ENCODE measurements at places on chromosomes 5 and 9.

DNA sequence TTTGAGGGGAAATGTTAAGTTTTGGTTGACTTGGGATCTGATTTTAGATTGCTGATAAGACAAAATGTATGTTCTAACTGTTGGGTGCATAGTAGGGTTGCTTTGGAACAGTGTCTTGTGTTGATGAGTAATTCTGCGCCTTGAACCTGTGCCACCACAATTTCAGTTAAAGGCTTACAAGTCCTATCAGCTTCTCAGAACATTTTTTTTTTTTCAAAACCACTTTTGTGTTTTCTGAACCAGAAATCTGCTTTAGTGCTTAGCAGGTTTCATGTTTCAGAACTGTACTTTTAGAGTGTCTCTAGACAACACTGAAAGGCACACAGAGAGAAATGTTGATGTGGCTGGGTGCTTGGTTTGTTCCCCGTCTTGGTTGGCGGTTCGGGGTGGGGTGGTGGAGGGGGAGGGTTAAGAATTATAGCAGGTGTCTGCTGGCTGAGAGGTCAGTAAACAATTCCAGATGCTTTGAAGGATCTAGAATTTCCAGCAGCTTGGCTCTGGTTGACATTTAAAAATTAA is 84.6 kb downstream of the ANKRD55 start:
- peak; percentile 3 for DNase-seq

DNA sequence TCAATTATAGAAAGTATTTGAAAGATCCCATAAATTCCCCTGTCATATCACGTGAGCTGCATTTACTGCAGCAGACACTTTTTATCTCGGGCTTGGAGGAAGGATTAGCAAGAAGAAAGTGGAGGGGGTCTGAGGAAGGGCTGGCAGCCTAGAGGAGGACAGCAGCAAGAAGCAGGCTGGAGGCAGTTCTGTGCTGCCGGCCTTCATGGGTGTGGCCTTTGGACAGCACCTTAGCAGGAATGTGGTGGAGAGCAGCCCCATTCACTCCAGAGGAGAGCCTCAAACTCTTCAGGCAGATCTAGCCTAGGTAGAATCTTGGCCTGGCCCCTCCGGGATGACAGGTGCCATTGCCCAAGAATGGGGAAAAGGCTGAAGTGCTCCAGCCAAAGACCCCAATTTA is 89.8 kb upstream of the GABRP start:
- no peak for DNase-seq

- no peak for DNase-seq
Measured at GRCh38 chr9:89869793-89870580, 265.2 kb downstream of the GADD45G start.

GRCh38 chr5:96997265-96997859 is 61.5 kb downstream of the LNPEP start:
- DNase-seq: no peak

DNA sequence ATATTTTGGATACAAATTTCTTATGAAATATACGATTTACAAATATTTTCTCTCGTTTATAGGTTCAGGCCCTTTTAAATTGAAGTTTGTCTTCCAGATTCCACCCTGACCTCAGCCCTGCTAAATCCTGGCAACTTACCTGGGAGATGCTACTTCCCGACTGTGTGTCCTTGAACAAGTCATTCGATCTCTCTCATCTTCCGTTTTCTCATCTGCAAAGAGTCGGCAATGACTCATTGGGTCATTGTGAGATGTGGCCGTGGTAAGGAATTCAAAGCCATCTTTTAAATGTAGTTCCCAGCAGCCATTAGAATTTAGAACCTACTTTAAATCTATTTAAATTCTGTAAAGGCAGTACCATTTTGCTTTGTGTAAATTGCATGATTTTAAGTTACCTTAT is 72.5 kb downstream of the LHX2 start:
- no peak for DNase-seq

DNA sequence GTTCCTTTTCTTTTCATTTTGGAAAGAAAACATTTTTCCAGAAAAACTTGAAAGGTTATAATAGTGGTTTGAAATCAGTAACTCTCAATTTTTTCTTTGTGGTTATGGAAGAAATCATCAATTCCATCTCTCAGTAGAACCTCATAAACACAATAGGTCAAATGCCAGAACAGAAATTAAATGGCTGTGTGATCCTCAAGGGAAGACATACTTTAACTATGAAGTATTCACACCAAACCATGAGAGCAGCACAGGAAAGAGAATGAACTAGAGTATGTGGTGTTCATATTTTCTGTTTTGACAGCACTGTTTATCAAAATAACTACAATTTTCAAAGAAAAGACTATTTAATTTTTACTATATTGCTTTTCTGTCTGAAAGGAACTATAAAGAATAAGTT is 29.7 kb upstream of the EFNA5 start:
- no peak for DNase-seq

DNA sequence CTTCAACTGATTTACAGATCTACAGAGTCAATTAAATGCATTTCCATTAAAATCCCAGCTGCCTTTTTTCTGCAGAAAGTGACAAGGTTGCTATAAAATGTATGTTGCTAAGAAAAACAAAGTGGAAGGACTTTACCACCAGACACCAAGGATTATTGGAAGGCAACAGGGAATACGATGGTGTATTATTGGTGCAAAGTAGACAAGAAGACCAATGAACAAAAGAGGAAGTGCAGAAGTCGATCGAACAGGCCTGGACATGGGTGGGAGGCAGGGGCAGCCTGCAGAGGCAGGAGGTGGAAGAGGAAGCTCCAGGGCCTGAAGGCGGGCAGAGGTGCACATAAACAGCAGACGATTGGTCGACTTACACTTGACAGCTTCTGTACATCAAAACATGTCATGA is 10.6 kb upstream of the SLC6A19 start:
- DNase-seq: no peak

DNA sequence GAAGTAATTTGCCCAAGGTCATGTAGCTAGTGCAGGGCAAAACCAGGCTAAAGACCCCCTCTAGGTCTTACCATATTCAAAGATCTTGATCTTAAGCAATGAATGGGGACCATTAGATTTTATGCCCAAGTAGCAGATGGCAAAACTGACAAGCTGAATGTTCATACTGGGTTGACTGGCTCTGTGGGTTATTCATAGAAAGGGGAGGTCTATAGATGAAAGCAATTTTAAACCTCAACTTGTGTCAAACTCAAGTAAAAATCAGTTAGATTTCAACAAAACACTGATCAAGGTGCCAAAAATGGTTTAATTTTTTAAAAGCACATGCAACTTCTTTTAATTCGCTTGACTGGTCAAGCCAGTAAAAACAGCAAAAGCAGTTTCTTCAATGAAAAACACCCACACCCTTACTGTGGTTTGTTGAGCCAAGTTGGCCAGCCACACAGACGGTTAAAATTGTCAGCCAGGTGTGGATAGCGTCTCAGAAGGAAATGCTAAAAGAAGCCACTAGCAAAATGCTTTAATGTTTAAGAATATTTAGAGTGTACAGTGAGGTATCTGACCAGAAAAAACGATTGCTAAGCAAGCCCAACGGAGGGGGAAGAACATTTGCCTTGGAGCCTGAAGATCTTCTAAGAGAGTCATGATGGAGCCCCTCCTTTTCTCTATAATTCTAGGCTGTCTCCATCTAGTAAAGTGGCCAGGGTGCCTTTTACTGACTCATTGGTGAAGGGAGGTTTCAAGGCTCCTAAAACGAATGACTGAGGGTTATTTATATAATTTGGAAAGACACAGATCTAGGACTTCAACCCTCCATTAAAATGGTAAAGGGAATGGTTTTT is 539.6 kb upstream of the CLINT1 start:
- DNase-seq: no peak

DNA sequence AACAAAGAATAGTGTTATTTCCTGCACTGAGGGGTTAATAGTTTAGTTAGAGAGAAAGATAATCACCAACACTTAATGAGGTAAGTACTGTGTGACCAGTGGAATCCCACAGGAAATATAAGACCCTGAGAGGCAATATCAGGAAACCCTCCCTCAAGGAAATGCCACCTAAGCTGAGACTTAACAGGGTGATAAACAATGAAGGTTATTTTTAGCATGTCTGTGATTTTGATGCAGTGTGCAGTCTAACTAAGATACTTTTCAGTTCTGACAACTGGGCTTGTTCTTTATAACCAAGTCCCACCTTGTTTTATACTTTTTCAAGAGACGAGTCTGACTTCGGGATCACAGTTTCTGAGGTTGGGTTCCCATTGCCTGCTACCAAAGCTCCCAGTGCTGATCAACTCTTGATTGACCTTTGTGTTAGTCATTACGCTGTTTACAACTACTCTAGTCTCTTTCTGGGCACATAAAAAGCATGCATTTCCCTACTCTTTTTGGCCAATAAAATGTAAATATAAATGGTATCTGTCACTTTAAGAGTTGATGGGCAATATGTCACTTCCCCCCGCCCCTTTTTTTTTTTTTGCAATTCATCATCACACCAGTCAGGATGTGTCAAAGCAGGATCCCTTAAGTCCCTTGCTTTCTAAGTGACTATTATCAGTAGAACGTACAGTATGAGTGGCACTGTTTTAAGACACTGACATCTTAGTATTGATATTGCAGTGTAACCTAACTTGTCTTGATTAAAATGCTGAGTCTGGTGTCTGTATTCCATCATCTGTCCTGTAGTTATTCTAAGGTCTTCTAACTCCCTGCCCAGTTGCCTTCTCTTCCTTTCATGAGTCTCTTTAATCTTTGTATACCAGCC is 31.4 kb downstream of the C6 start:
- DNase-seq: no peak

GRCh38 chr5:122311961-122312590 is at the start of gene SNCAIP:
Gene SNCAIP, plus strand, starts transcription at chr5:122312237. Its CDS starts 78,898 bp downstream, at chr5:122391135.
- peak; percentile 27 for DNase-seq

DNA sequence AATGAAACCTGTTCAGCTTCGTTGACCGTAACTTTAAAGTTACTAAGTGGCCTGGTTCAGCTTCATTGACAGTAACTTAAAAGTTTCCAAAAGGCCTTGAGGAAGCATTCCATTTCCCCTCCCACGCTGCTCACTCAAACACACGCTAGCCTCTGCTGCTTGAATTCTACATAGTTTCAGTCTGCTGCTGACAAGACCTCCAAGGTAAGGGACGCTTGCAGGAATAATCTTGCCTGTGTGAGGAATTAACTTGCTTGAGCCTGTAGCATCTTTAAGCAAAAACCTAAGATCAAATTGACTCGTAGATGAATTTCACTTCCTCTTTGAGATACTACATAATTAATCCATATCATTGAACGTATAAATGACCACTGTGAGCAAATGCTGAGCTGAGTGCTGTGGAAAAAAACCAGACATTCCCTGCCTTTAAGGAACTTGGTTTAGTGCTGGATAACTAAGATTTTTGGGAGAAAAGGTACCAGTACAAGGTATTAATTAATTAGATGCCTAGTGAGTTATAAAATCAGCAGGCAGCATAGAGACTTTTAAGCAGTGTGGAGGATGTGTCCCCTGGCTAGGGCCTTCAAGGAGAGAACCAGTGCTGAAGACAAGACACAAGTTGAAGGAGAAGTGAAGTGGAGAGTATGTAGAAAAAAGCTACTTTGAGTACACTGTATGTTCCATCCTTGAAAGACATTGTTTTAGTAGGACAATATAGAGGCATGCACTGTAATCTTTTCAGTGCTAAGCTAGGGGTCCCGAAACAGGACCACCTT is 39.2 kb downstream of the GRAMD2B start:
- no peak for DNase-seq

DNA sequence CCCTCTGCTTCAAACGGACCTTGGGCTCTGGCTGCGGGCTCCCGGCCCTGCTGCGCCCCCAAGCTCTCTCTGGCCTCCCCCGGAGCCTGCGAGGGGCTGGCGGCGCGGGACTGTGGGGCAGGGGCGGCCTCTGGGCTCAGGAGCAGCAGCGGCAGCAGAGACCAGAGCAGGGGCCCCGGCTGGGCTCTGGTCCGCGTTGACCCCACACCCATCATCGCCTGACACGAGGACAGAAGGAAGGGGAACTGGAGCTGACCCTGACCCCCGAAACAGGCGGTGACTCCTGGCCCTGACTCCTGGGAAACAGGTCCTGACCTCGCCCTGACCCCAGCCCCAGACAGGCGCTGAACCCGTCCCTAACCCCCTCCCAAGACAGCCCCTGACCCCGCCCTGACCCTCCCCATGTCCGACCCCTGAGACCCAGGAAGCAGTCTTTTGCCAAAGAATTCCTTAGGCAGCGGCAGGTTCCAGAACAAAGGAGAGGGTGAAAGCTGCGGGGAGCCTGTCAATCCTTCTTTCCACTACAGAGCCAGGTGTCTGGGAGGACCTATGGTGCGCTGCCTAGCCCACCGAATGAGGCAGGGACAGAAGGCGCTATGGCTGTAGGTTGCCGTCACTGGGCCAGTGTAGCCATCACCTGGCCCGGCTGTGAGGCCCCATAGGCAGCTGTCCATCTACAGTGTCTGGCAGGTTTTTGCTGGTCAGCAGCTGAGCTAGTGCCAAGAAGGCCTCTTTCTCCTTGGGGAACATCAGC is 74.7 kb upstream of the SPTLC1 start:
- no peak for DNase-seq

DNA sequence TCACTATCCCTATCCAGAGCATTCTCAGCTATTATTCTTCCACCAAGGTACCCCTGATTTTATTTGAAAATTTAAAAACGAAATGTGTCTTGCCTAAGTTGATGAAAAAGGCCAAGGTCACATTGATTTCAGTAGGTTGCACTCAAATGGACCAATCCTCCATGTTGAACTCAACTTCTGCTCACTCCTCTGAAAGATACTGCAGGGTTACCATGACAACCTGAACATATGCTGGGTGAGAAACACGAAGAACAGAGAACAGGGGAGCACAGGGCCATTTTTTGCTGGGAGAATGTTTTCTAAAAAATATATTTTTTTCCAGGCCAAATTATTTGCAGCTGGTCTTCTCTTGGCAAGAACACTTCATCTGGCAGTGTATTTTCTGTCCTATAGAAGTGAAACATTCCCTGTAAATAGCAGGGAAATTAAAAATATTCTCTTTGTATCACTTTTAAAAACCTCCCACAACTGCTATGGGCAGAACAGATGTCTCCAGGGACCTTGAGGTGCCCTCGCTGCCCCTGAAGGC is 215.9 kb downstream of the NXNL2 start:
- DNase-seq: no peak

DNA sequence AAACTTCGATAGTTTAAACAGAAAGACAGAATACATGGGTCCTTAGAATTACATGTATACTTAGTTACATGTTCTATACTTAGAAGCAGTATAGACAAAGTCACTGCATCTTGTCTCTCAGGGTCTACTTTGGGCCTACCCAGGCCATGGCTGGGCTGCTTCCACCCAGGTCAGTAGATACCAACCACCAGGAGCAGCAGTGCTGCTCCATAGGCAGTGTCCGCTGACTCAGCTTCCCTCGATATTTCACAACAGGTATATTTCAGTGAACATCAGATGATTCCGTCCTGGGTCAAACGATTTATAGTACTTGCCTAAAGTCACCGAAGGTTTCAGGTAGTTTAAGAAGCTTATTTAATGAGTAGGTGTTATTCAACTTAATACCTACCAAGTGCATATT is 18.0 kb downstream of the IARS1 start:
- no peak for DNase-seq

GRCh38 chr9:118230329-118230728 is 526.1 kb downstream of the TLR4 start:
- no peak for DNase-seq

DNA sequence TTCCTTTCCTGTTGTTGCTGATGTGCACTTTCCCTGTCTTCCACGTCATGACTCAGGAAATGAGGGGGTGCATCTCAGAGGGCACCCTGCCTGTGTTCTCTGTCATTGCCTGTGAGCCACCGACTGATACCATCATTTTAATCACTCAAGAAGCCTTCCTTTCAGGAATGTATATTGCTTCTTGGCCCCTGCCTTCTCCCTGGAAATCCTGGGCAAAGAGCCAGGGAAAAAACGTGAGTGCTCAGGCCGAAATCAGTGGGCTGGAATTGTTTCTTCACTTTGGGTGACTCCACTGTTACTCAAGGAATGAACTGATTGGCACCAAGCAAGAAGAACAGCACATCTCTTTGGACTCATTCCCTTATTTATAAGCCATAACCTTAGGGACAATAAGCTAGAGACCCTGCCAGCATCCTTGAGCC is 126.1 kb downstream of the SNX18 start:
- no peak for DNase-seq

All from NCI-H748 treated with DMSO at 0.1 percent for 48 hours (cell line).